ENCODE measurements at places on chromosomes 1 and 21.

DNA sequence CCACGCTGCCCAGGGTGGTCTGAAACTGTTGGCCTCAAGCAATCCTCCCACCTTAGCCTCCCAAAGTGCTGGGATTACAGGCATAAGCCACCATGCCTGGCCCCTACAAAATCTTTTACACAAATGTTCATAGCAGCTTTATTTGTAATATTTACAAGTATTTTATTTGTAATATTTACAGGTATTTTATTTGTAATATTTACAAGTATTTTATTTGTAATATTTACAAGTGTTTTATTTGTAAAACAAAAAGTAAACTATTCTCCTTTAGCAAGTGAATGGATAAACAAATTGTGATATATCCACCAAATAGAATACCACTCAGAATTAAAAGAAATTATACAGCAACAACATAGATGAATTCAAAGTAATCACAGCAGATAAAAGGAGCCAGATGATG is 11.4 kb upstream of the FNBP1L start:
- no peak for DNase-seq

DNA sequence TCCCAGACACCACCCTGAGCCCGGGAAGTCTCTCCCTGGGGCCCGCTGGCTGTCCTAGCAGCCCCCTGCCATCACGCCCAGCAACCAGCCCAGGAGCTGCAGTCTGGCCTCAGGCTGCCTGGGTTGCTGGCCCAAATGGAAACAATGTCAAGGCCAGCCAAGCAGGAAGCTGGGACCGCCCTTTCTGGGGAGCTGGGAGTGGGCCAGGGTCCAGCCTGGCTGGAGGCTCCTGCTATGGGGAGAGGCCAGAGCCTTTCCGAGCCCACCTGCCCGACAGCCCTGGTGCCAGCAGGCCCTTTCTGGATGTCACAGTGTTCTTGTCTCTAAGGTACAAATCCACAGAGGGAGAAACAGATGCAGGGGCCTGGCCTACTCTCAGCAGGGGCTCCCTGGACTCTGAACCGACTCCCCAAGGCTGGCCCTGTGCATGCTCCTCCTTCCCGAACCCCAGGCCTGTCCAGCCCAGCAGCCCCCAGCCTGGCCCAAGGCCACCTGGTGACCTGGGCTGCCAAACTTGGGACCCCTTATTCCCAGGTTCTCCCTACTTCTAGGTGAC is 1.2 kb upstream of the MMEL1 start:
- DNase-seq, result no peak

GRCh38 chr1:67700692-67701410 is 15.8 kb downstream of the GADD45A start:
- peak; percentile 22 for DNase-seq

GRCh38 chr1:185564816-185565215 is 169.4 kb upstream of the HMCN1 start:
- DNase-seq, result no peak

DNA sequence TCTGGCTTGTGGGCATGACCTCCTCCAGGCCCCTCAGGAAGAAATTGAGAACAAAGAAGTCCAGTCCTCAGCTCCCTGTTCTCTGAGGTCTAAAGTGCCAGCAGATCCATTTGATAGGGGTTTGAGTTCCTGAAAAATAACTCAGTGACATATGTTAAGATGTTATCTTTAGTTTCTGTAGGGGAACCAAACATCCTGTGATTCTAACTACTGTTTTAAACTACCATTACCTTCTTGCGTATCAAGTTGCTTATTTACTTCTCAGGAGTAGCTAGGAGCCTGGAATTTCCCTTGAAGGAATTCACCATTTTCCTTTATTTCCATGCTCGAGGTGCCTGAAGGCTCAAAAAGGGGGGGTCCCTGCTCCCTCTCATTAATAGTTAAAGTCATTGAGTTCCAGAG is 18.8 kb upstream of the LIN9 start:
- no peak for DNase-seq

DNA sequence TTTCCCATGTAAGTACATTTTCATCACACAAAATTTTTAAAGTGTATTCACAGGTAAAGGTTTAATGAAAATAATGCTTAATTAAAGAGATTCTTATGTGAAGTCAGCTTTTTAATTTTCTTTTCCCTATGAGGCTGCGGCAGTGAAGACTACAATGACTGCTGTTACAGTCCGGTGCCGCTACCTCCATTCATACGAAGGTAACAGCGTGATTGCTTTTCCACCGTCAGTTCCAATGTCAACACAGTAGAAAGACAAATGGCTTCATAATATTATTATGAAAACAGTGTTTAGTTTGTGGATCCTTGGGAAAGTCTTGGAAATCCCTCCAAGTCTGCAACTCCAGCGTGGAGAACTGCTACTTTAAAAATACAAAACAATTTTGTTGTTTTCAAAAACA is 254.9 kb upstream of the NRIP1 start:
- no peak for DNase-seq

DNA sequence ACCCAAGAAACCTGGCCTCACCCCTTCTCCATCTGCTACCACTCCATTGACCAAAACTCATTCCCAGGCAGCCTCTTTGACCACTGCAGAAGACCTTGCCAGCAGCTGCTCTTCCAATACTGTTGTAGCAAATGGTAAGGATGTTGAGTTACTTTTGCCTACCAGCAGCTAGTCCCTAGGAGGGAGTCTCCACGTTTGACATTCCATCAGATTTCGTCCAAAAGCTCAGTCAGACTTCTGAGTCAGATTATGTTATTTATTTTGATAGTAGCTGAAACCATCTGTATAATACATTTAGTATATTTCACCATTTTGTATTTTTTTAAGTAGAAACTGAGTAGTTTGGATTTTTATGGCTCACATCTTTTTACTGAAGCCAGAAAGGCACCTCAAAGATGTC is 51.5 kb upstream of the WNT2B start:
- DNase-seq, result no peak

DNA sequence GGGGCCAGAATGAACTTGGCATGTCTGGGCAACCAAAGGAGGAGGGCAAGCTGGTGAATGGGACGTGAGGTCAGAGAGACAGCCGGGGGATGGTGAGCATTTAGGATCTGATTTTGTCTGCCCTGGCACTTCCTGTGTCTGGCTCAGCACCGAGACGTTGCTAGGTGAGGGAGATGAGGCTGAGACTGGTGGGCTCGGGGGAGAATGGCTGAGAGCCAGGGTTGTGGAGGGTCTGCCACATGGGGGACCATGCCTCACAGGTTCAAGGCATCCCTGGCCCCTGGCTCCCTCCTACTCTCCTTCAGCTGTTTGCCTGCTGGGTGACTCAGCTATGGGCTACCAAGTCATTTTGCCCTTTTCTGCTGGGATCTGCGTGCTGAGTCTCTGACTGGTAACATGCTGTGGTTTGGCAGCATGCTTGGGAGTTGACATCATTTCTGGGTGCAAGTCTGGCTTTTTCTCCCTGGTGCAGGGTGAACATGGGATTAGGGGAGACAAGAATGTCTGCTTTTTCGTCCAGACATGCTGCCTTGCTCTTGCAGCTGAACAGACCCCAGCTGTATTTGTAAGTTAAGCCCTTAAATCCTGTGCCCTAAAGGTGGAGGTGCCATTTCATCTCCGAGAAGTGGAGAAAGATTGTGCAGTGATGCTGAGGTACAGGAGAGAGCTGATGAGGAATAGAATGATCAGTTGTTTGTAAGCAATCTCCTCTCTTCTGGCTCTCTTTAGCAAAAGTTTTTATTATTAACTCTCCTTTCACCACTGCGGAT is 17.6 kb downstream of the GALNT2 start:
- peak; percentile 59 for DNase-seq

DNA sequence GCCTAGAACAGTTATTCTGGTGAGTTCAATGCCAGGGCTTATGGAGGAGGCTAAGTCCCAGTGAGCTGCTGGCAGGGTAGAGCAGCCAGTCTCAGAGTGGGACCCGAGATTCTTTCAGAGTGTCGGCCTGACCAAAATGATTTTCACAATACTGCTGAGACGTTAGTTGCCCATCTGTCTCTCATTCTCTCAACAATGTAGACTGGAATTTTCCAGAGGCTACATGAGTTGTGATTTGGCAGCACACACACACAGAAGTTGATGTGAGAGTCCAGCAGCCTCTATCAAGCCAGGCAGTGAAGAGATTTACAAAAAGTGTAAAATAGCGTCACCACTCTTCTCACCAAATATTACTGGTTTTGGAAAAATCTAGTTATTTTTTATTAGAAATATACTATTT is 21.7 kb downstream of the CACNA1S start:
- DNase-seq, result no peak

GRCh38 chr1:47781171-47781959 is 215.8 kb downstream of the TRABD2B start:
- DNase-seq, result no peak

GRCh38 chr1:35288761-35289160 is 20.3 kb downstream of the ZMYM4 start:
- no peak for DNase-seq

DNA sequence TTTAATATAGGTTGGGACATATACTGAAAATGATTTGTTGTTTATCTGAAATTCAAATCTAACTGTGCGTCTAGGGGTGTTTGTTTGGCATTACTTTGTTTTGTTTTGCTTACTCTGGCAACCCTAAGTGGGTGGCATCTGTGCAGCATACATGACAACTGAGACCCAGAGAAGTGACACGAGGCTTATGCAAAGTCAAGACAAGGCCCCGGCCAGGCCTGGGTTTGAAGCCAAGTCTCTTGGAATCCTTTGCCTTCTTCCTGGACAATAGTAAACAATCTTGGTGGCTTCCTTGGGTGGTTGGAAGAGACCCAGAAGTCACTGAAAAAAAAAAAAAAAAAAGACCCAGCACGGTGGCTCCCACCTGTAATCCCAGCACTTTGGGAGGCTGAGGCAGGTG is 197.6 kb upstream of the TMEM51 start:
- DNase-seq, result no peak

GRCh38 chr1:10204003-10204642 is 6.2 kb upstream of the KIF1B start:
- no peak for DNase-seq

DNA sequence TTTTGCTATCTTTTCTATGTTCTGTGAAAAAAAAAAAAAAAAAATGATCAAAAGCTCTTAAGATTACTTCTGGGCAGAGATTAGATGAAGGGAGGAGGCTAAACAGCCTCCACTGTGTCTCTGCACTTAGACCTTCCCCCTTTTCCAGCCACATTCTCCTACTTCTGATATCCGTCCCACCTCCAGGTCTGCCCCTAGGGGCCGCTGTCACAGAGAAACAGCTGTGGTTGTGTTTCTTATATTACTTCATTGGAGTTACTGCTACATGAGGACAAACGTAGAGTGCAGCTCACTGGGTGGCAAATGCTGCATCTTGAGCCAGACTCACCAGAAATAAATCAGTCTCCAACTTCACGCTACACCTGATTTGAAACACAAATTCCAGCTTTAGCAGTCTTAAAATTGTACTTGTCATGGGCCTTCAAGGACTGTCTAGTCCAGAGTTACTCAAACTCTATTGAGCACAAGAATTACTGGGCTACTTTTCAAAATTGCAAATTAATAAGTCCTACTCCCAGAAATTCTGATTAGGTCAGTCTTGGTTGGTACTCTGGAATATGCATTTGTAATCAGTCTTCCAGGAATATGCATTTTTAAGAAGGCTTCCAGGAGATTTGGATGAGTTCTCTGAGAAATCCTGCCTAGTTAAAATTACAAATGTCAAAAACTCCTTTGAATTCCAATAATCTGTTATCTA is 125.2 kb upstream of the PTBP2 start:
- no peak for DNase-seq

- DNase-seq, result no peak
Observed at GRCh38 chr1:40078512-40079333, 18.3 kb downstream of the PPT1 start.

Data from stimulated activated CD8-positive, alpha-beta memory T cell treated with anti-CD3 and anti-CD28 coated beads, Interleukin-15, amount 100 ng/mL, for 48 hours (primary cell).